ENCODE measurements at places on chromosomes 1 and 21. TPM values are rescaled to one million over a fixed set of nuclear protein-coding genes. Genes with fewer than 3 reads are reported as not detected.

DNA sequence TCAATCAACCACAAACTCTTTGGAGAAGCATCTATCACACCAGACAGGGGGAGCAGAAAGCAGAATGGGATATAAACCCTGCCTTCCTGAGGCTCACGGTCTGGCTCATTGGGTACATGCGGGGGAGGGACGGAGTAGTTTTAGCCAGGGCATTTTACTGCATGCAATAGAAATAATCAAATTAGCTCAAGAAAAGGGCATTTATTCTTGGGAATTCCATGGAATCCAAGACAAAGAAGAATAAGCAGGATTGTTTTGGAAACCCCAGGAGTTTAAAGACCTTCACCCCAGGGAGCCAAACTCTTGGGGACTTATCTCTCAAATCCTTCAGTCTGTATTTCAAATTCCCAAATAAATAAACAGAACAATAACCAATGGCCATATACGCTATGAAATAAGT lies 5.2 kb upstream of the KAZN start:
- no peak for DNase-seq

DNA sequence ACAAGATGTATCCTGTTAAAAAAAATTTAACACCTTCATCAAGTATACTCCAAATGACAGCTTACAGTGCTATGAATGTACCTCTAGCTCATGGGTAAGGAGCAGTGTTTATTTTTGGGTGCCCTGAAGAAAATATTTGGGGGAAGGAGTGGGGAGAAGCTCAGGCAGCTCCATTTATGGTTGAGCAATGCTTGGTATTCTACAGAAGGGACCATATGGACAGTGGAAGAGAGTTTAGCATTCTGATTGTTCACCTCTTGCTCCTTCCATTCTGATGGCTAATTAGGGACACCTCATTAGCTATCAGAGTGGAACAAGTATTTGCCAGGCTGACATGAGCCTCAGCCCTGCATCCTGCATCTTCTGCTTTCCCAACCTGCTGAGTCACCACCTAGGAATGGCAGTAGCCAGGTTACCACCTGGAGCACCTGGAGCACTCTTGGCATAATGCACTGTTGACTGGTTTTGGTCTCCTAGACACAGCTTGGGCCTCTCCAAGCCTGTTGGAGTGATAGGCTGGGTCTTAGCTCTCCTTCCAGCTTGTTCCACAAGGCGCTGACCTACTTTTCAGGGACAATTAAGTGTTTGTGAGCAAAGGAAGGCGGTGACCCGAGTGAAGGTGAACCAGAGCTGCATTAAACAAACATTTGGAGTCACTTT lies 62.0 kb upstream of the MACF1 start:
- peak; percentile 73 for DNase-seq

Gene HMCN1
- 3.7 TPM for total RNA-seq

DNA sequence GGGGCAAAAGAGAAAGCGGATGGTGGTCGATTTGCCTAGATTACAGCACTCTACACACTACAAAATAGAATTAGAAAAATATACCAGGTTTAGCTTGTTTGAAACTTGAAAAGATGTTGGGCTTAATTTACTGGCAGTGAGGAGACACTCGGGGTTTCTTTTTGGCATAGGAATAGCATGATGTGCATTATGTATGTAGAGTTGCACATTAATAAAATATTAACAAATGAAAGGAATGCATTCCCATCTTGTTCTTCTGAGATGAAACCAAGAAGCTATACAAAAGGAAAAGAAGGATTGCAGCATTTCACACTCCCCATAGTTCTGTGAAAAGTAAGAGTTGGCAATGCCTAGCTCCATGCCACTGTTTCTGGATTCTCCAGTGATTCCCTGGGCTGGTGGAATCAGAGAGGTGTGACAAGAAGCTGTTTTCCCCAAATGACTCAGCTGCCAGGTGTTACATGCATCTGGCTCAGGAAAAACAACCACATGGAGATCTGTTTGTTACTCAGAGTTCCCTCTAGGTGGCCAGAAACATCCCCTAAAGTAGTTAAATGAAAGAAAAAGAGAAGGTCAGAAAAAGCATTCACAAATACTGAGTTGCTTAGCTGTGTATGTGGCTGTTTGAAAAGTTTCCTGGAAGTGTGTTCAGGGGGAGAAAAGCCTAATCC lies 115.6 kb downstream of the UCK2 start:
- no peak for DNase-seq

DNA sequence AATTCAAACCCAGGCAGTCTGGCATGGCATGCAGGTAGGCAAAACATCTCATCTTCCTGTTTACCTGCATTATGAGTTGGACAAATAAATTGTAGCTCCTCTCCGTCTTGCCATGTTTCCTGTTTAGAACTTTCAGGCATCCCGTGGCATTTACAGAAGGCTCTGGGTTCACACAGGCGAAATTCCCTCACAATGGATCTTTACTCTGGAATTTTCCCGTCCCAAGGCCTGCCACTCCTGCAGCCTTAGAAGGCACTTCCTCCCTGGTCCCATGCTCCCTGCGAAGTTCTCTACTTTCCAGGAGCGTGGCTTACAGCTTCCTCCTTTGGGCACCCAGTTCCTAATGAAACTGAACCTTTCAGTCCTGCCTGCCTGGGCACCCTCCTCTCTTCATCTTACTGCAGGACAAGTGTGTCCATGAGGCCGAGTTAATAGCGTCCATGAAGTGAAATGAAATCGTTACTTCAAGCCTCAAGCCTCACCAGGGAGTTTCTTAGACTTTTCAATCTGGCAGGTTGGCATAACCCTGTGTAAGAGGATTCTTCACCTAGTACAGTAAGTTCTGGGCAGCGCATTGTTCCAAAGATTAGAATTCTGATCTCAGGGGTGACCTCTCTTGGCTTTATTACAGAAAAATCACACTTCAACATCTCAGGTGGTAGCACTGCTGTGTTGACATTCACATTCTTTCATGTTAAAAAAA lies 36.8 kb upstream of the AHCYL1 start:
- DNase-seq, result no peak

DNA sequence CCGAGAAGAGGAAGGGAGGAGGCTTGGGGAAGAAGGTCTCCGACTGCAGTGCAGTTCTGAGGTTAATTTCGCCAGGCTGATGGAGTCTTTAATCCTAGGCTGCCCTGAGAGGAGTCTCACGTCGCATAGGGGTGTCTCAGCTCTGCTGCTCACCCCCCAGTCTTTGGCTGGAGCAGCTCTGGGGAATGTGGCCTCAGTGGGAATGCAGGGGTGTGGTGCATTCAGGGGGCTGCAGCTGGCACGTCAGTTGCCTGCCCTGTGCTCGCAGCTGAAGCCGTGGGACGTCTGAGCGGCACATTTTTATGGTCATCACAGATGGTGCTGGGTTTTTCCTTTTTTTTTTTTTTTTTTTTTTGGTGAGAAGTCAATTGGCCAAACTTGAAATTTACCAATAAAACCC lies 38.2 kb downstream of the ACTN2 start:
- no peak for DNase-seq

Gene MRPL24
- total RNA-seq, result 63.7 TPM

DNA sequence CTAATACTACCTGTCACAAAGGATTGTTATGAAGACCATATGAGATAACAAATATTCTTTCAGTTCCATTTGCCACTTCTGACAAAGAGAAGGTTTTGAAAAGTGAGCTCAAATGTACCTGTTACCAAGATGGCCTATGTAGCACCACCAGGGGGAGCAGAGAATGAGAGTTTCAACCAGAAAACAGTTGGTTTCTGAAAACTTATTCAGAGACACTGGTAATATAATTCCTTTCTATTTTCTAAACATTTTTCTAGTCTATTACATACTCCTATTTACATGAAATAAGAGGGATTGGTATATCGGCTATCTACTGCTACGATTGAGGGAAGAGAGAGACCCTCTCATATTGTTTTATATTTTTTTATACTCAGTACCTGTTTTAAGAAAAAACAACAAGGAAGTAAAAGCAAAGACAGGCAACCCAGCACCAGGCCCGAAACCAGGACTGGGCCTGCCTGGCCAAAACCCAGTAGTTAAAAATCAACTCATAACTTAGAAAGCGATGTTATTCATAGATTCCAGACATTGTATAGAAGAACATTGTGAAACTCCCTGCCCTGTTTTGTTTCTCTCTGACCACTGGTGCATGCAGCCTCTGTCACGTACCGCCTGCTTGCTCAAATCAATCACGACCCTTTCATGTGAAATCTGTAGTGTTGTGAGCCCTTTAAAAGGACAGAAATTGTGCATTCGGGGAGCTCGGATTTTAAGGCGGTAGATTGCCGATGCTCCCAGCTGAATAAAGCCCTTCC lies 48.3 kb downstream of the IL23R start:
- DNase-seq, result peak; percentile 24

Gene S100A14
- 56.9 TPM for total RNA-seq

- peak; percentile 9 for DNase-seq
Measured at GRCh38 chr1:5571861-5572401, 420.3 kb downstream of the NPHP4 start.

Gene RHBG
- total RNA-seq, result 0.29 TPM

Gene NEGR1
- 26.9 TPM for total RNA-seq

Measured in mucosa of gallbladder (tissue), 1 donor.